ENCODE measurements at places on chromosomes 13 and 19.

DNA sequence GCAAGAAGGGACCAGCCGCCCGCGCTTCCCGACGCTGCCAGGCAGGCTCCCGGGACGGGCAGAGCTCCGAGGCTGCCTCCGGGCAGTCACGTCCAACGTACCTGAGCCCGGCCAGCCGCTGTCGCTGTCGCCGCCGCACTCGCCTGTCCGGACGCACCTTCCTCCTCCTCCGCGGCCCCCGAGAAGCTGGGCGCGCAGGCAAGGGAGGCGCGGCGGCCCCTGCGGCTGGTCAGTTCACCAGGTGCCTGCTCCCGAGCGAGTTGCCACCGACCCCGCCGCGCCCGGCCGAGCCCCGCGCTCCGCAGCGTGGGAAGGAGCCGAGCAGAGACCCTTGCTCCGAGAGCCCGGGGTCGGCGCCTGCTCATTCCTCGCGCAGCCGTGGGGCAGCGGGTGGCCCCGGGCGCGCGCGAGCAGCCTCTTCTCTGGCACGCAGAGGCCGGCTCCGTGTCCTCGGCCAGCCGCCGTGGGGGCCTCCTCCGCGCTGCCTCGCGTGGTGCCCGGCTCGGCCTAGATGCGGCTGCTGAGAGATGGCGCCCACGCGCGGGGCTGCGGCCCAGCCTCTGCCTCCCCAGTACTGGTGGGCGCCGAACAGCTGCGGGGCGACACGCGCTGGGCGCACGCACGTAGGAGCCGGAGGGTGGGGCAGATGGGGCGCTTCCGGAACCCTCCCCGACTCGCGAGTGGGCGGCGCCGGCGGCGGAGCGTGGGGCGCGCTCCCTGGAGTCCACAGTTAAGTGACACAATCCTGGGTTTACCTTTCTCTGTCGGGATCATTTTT lies 419.4 kb downstream of the UQCRFS1 start:
- no peak for DNase-seq

DNA sequence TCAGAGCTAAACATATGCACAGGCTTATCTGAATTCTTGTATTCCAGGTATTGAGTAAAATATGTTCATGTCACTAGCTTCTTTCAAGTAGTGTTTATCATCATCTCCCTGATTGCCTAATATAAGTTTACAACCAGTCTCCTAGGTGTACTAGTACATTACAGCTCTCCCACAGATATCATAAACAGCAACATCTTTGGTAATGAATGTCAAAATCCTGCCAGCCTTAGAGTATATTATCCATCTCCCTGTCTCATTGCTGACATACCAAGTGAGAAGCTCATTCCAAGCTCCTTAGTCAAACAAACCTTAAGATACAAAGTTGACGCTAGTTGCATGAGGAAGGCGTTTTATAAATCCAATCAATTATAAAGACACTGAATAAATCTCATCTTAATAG lies 689.1 kb upstream of the GPC6 start:
- DNase-seq: no peak

GRCh38 chr19:50214699-50215543 lies 11.5 kb downstream of the MYH14 start:
- no peak for DNase-seq

DNA sequence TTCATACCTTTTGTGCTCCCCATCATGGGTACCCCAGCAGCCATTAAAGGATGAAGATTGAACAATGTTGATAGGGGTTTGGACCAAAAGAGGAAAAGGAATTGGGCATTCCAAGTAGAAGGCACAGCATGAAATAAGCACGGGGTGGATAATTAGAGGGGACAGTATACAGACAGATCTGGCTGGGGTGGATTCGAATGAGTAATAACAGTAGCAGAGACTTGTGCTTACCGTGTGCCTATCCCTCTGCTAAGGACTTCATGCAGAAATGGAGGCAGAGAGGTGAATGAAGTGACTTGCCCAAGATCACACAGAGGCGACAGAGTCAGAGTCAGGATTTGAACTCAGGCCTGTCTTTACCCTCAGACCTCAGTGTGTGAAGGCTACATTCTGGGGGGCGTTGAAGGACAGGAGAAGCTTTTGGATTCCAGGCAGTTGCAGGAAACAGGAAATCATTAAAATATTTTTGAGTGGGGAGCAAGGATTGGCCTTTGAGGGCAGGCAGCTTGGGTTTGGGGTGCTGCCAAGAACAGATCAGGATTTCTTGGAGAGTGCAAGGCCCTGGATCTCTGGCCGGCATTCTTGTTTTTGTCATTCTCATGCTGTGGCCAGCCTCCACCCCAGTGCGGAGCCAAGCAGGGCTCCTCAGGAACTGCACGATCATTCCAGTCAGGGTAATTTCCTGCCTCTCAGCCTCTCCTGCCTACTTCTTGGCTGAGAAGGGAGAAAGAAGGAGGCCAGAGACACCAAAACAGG lies 18.7 kb downstream of the PAF1 start:
- DNase-seq: no peak

GRCh38 chr13:39955560-39955959 lies 300.1 kb downstream of the COG6 start:
- no peak for DNase-seq

DNA sequence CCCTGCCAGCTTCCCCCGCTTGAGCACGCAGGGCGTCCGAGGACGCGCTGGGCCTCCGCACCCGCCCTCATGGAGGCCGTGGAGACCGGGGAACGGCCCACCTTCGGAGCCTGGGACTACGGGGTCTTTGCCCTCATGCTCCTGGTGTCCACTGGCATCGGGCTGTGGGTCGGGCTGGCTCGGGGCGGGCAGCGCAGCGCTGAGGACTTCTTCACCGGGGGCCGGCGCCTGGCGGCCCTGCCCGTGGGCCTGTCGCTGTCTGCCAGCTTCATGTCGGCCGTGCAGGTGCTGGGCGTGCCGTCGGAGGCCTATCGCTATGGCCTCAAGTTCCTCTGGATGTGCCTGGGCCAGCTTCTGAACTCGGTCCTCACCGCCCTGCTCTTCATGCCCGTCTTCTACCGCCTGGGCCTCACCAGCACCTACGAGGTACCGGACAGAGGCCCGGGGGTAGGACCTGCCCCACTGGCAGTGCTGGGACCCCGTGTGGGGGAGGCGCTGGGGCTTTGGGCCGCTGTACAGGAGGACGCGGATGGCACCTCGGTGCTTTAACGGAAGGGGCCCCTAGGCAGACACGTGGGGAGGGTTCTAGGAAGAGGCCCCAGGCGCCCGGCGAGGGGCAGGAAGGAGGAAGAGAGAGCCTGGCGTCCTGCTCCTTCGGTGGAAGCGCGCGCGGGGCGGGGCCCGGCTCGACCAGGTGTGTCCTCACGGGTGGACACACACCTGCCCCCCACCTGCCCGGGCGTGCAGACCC lies 681 bp downstream of the SLC5A5 start:
- no peak for DNase-seq

DNA sequence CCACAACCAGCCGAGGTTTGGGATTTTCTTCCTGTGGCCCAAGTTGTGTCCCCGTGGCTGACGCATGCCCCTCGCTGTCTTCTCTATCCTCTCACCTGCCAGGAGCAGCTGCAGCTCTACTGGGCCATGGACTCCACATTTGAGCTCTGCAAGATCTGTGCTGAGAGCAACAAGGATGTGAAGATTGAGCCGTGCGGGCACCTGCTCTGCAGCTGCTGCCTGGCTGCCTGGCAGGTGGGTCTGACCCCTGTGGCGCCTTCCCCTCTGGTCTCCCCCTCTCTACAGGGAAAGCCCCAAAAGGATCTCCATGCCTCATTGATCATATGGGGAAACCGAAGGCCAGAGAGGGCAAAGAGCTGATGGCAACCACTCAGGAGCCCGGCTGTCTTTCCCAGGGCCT lies 14.6 kb downstream of the CBLC start:
- no peak for DNase-seq

- no peak for DNase-seq
These were observed 15.9 kb upstream of the ZNF681 start for GRCh38 chr19:23774524-23774971.

GRCh38 chr13:44271031-44271455 lies 102.6 kb upstream of the SERP2 start:
- no peak for DNase-seq

GRCh38 chr13:100156788-100157187 lies 67.9 kb downstream of the PCCA start:
- DNase-seq: no peak

DNA sequence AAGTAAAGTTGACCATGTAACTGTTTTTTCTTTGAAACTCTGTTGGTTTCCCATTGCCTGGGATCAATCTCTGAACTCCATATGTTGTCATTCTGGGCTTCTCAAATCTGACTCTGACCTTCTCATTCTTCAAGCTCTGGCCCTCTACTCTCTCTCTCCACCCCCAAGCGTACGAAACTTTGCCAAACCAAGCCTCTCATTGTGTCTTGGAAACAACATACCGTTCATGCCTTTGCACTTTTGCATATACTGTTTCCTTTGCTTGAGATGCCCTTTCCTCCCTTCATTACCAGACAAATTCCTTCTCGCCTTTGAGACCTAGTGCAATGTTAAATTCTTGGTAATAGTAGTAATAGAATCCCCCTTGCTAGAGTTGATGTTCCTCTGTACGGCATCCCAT lies 113.7 kb downstream of the OLFM4 start:
- no peak for DNase-seq

DNA sequence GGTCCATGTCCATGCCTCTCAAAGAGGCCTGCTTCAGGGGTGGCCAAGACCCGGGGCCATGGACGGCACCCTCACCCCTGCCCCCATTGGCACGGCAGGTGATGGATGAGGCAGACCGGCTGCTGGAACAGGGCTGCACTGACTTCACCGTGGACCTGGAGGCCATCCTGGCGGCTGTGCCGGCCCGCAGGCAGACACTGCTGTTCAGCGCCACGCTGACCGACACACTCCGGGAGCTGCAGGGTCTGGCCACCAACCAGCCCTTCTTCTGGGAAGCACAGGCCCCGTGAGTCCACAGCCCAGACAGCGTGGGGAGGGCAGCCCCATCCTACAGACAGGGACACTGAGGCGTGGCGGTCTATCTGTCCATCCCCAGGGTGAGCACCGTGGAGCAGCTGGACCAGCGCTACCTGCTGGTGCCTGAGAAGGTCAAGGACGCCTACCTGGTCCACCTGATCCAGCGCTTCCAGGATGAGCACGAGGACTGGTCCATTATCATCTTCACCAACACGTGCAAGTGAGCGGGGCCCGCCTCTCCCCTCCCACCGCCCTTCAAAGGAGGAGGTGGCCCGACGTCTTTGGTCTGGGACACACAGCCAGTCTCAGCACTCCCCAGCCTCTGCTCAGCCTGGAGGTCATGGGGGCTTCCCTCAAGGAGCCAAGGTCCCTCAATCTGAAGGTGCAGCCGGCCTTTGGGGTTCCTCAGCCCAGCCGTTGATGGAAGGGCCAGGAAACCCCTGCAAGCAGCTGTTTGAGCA lies 2.9 kb downstream of the DDX49 start:
- DNase-seq: no peak

- no peak for DNase-seq
These were observed 9.8 kb upstream of the SIGLEC8 start for GRCh38 chr19:51467864-51468544.

GRCh38 chr19:10720607-10721125 lies 2.8 kb downstream of the DNM2 start:
- DNase-seq: no peak

DNA sequence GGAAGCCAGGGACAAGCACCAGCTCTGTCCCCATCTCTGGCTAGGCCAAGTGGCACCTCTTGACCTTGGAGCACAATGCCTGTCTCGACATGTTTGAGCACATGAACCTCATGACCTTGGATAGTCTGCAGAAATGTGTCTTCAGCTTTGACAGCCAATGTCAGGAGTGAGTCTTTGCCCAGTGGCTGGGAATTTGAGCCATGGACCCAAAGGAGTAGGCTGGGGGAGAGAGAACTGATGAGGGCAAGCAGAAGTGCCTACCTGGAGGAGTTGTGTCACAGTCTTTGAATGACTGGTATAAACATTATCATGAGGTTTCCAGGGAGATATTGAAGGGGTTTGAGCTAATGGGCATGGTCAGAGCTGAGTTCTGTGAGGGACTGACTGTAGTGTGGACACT lies 6.7 kb upstream of the CYP4F12 start:
- no peak for DNase-seq

DNA sequence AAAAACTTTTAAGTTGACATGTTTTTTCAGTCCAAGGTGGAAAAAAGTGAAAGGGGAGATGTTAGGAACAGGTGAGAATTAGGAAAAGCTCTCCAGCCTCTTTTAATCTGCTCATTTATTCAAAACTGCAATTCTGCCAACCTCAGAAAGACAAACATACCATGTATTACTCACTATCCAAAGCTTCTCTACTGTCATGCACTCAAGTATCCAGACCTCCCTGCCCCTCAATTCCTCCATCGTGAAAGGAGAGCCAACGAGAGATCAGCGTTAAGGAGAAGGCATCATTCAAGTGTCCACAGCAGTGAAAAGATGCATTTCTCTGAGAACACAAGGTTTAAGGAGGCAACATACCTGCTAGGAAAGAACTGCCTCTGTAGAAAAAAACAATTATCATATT lies 24.5 kb downstream of the DIAPH3 start:
- no peak for DNase-seq

- DNase-seq: no peak
These were observed 203.9 kb downstream of the SHISA2 start for GRCh38 chr13:25847635-25848626.

GRCh38 chr19:51194527-51195315 lies 30.2 kb upstream of the CD33 start:
- DNase-seq: no peak

DNA sequence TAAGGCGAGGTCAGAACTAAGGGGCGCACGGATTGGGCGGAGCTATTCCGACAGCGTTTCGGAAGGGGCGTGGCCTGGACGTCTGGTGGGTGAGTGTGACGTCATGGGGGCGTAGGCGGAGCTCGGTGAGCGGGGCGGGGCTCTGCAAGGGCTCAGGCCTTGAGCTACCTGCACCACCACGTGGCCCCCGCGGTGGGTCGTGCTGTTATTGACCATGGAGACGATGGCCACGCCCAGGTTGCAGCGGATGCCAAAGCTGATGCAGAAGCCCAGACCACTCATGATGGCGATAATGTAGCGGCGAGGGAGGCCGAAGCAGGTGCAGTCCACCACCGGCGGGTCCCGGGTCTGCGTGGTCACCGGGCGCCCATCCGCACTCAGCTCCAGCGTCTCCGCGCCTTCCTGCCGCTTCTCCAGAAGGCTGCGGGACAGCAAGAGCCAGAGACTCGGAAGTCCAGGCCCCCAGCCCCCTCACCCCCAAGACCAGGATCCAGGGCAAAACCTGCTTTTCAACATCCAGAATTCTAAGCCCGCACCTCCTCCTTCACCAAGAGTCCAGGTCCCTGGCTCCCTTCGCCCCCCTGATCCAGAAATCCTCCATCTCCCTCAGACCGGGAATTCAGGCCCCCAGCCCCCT lies 4.8 kb downstream of the SLC17A7 start:
- DNase-seq: peak; percentile 37
